ENCODE measurements at places on chromosomes 6 and 20.

GRCh38 chr20:11214256-11214840, 540.5 kb upstream of the JAG1 start:
- no peak overlapping the region for H3K4me3 ChIP-seq
- DNase-seq, result no peak
- H3K36me3 ChIP-seq, result no peaks in the 10 kb centered on the region
- no peak overlapping the region for H3K27ac ChIP-seq
- H3K4me1 ChIP-seq, result no peaks in the 10 kb centered on the region

DNA sequence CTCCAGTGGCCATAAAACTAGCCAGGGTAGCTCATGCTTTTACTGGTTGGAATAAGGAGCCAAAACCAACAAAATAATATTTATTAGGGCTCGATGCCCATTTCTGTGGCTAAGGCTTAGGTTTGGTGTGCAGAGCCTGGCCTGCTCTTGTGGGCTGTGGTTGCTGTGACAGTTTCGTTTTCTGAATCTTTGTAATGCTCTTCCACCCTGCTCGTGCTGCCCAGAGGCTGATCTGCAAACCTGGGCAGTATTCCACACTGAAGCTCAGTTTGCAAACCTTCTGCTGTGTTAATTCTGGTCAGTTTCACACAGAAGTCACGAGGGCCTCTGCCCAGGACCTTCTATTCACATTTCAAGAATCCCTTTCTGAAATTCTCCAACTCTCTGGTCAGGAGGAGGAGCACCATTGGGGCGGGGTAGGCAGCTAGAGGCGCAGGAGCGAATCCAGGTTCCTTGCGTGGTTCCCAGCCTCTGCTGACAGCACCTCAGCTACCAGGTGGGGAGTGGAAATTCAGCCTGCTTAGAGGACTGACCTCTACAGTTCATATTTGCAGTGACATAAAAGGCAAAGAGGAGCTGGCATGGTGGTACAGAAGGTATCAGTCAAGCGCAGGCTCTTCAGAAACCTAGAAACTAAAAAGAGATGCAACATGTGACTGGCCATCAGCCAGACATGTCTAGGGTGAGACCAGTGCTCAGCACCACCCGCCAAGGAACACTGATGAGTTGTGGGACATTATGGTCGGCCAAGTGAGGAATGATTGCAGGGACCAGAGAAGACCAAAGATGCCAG, 14.3 kb upstream of the C20orf144 start:
- DNase-seq, result no peak
- H3K4me3 ChIP-seq, result peak overlapping the region; percentile 0
- H3K27ac ChIP-seq, result peak overlapping the region; percentile 73
- H3K4me1 ChIP-seq, result no peaks in the 10 kb centered on the region
- no peaks in the 10 kb centered on the region for H3K36me3 ChIP-seq

- H3K36me3 ChIP-seq, result no peaks in the 10 kb centered on the region
- DNase-seq, result no peak
- no peaks in the 10 kb centered on the region for H3K4me1 ChIP-seq
- no peak overlapping the region for H3K4me3 ChIP-seq
Observed at GRCh38 chr6:50249493-50249892, 199.8 kb upstream of the DEFB112 start.

- H3K27me3 ChIP-seq, result no peaks in the 10 kb centered on the region
- H3K36me3 ChIP-seq, result no peaks in the 10 kb centered on the region
- DNase-seq, result no peak
- no peaks in the 10 kb centered on the region for H3K4me1 ChIP-seq
- peak overlapping the region; percentile 22 for H3K27ac ChIP-seq
- H3K4me3 ChIP-seq, result no peak overlapping the region
Observed at GRCh38 chr6:169216830-169217229, 36.8 kb downstream of the THBS2 start.

DNA sequence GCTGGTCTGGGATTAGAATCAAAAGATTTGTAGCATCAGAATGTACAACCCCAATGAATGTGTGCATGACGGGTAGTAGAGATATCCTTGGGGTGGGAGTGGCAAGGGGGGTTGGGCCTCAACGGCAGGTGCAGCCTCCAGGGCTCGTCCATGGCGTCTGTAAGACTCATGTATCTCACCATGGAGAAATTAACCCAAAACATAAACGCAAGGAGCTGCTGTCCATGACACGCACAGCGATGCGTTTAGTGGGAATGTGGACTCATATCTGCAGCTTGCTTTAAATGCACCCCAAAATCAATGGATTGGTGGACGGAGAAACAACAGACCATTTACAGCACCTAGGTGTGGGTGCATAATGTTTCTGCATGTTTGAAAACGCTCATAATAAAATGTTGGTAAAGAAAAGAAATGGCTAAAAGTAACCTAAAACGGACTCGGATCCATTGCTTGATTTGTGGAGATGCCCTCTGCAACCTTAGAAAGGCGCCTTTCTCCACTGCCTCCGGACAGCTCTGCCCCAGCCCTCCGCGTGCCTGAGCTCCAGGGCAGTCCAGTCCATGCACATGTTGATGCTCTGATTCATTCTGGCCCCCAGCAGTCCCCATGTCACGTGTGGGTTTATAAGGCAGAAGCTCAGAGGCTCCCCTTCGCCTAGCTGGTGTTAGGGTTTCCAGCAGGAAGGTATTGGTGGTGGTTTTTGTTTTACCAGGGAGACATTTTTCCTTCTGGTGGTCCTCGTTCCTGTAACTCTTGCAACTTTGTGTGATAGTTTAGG, 24.5 kb downstream of the PYGB start:
- peaks cover 3% of the 10 kb centered on the region for H3K36me3 ChIP-seq
- no peaks in the 10 kb centered on the region for H3K27me3 ChIP-seq
- peak; percentile 17 for DNase-seq
- H3K27ac ChIP-seq, result peak overlapping the region; percentile 40
- no peak overlapping the region for H3K4me3 ChIP-seq

GRCh38 chr20:57934913-57935312, 225.1 kb upstream of the PMEPA1 start:
- no peak for DNase-seq
- no peaks in the 10 kb centered on the region for H3K4me1 ChIP-seq
- H3K27ac ChIP-seq, result no peak overlapping the region
- no peaks in the 10 kb centered on the region for H3K27me3 ChIP-seq
- H3K36me3 ChIP-seq, result no peaks in the 10 kb centered on the region
- no peak overlapping the region for H3K4me3 ChIP-seq

All from breast epithelium (tissue), 4 donors.